ENCODE measurements at places on chromosomes 3 and 15. TPM values are rescaled to one million over a fixed set of nuclear protein-coding genes. Genes with fewer than 3 reads are reported as not detected.

- no peak for DNase-seq
These were observed 97.7 kb upstream of the TBC1D5 start for GRCh38 chr3:17840126-17840525.

GRCh38 chr3:140441006-140441405 lies 236.9 kb upstream of the TRIM42 start:
- DNase-seq: no peak

Gene MOBP
- not detected for total RNA-seq

- DNase-seq: no peak
These were observed 1021.8 kb downstream of the FHIT start for GRCh38 chr3:60229502-60229901.

Gene PP2D1
- total RNA-seq: not detected

DNA sequence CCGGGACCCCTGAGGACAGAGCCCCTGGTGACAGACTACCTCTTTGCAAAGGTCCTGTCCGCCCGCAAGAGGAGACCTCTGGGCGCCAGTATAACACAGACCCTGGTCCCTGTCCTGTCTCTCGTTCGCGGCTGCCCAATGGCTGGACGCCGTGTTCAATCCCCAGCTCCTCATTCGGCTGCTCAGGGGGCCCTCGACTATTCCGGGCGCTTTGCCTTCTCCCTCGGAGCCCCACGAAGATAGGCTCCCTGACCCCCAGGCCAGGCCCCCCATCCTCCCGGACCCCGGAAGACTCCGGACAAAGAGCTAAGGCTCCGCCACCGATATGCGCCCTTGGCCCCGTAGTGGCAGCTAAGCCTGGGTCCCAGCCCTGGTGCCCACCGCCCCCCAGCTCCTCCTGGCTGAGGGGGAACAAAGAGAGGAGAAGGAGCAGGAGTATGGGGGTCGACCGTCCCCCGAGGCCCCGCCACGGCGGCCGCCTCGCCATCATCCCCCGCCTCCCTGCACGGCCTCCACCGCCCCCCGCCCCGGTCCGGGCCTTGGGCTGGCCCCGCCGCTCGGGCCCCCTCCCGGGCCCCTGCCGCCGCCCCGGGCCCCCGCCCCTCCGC lies 437 bp downstream of the CELSR3 start:
- DNase-seq: no peak

GRCh38 chr15:99480016-99480810 lies 85.6 kb upstream of the MEF2A start:
- no peak for DNase-seq

DNA sequence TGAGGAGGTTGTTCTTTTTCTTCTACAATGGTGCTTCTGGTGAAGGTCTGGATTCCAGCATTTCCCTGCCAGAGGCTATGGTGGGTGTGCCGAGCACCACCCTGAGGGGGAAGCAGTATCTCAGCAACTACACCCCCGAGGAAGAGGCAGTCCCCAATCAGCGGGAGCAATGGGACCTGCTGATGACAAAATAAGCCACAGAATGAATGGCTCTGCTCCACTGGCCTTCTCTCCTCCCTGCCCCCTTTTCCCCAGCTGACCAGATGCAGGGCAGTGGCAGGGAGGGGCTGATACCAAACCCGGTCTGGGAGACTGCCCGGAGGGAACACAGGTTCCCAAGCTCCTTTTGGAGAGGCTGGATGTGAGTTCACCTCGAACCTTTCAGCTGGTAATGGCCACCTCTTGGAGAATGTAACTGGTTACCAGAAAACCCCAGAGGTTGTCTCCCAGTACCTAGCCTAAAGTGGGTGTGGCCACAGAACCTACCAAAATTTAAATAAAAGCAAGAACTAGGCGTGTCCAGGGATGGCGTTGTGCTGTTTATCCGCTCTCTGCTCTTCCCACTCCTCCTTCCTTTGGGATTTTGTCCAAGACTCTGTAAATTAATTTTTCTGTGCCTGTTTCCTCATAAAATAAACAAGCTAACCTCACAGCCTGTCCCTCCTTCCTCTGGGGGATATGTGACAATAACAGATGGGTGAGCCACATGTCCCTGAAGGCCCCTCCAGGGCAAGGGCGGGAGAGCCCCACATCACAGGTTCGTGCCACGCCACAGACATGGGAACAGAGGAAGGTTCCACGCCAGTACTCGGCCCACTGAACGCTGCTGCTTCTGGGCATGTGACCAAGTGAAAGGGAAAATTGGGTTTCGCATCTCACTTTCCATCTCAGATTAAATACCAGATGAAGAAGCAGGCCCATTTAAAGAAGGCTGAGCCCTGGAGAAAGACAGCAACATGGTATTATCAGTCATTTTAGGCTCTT lies 35.1 kb upstream of the SPTBN5 start:
- no peak for DNase-seq

DNA sequence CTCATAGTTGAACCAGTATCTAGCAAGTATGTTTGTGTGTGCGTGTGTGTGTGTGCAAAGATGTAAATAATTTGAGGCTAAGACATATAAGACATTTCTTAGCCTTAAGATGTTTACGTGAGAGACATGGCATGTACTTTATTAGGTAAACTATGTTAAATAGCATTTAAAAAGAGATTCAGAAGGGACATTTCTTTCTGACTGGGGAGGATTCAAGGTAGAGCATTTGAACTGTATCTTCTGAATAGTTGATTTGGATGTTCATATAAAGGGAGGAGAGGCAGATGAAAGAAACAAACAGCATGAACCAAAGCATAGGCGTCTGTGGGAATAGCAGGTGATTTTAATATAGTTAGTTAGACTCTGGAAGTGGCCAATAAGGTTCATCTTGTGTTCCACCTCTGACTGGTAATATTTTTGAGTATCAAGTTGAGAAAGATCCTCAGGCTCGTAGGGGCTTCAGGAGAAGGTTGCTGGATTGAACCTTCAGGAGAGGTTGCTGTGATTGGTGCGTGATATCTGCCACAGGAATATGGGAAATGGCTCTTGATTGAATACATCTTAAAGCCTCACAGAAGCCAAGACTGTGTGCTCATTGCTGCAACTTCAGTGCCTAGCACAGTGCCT lies 12.6 kb downstream of the NFKBIZ start:
- no peak for DNase-seq

DNA sequence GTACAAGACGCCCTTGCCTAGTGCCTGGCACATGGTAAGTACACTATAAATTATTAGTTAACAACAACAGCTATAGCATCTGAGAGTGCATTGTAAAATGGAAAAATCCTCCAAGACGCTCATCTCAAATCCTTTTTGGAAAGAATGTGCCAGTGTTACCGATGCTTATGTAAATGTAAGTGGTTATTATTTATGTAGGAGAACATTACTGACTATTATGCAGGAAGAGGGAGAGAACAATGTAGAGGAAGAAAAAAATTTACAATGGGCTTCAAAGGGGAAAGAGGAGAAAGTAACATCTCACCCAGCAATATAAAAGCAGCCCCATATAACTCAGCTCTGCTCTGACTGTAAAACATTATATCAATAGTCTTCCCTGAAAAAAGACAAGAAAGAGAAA lies 155.3 kb upstream of the LPP start:
- no peak for DNase-seq

Gene GLDN
- total RNA-seq: 2.1 TPM

DNA sequence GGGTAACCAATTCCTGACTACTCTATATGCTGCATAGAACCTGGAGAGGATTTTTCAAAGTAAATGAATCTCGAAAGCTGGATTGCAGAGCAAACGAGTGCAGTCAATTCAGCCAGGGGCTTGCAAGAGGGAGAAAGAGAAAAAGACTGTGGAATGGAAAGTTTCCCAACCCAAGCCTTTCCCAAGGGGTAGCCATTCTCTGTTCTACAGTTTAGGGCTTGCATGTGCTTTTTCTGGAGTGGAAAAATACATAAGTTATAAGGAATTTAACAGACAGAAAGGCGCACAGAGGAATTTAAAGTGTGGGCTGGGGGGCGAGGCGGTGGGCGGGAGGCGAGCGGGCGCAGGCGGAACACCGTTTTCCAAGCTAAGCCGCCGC lies 511 bp upstream of the RARB start:
- DNase-seq: no peak

DNA sequence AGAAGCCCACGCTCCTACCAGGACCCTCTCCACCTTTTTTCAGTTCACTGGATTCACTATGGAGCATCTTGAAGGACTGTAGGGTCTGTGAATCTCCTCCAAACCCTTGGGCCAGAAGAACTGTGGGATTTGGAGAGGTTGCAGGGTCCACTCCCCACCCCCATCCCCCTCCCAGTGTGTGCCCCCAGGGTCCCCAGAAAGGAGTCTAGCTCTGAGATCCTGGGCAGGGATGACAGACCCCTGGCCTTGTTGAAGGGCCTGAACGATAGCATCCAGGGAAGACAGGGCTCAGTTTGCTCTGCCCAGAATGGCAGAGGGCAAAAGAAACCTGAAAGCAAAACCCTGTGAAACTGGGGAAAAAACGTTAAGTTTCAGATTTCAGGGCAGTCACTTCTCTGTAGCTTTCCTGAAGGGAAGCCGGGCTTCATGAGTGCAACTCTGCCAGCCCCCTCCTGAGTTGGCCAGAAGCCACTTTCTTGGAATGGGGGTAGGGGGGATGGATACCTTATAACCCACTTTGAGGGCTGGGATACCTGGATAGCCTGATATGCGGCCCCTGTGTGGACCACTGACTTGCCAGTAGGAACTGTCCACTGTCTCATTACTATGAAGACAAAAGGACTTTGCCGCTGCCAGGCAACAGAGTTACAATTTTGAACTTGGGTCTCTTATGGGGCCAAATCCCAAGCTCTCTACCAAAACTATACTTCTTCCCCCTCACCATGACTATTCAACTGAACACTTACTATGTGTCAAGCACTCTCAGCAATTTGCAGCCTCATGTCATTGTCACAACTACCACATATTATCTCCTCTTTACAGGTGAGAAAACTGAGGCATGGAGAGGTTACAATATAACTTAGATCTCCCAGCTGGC lies 1.6 kb upstream of the CISH start:
- no peak for DNase-seq

Gene PLA2G4D
- 0.23 TPM for total RNA-seq

DNA sequence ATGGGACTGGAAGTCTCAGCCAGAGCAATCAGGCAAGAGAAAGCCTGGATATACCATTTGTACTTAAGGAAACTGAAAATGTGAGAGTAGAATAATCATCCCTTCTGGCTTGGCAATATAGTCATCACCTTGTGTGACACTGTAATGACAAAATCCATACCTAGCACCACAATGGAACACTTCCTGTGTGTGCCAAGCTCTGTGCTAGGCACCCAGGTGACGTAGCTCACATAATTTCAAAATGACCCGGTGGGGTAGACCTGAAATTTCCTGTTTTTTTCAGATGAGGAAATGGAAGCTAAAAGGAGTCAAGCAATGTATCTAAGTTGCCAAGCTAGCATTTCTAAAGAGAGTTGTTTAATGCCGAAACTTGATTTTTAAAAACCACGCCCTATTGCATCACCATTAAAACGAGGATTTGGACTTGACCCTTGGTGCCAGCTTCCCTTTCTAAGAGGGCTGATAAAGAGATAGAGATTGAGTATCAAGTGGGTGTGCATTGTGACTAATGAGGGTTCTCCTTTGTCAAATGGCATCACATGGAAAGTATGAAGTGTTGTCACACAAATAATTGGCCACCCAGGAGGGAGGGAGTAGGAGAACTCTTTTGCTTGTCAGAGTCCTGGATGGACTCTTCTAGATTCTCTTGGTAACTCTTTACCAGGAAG lies 141.3 kb upstream of the PDZRN3 start:
- no peak for DNase-seq

Measured in esophagus squamous epithelium (tissue), 5 donors.